ENCODE measurements at places on chromosomes 13 and 19.

DNA sequence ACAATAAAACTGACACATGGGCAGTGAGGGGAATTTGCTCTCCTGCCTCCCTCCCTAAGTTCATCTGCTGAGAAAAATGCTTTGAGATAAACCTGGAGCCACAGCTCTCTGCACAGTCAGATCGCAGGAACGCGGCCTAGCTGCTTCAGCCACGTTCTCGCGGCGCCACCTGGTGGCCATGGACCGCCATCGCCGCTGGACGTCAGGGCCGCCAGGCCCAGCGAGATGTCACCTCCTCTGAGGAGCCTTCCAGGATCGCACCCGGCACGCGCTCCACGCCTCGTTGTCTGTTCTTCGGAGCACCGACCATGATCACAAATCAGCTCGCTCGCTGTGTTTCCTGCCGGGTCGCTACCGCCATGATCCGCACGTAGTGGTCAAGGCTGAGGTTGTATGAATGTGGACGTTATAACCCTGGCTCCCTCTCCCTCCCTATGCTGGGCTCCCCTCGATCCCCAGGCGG lies 20.6 kb upstream of the USP29 start:
- DNase-seq, result peak; percentile 30

GRCh38 chr19:6826281-6826920 lies 53.9 kb downstream of the VAV1 start:
- no peak for DNase-seq

GRCh38 chr19:16682539-16682938 lies 21.6 kb downstream of the TMEM38A start:
- no peak for DNase-seq

DNA sequence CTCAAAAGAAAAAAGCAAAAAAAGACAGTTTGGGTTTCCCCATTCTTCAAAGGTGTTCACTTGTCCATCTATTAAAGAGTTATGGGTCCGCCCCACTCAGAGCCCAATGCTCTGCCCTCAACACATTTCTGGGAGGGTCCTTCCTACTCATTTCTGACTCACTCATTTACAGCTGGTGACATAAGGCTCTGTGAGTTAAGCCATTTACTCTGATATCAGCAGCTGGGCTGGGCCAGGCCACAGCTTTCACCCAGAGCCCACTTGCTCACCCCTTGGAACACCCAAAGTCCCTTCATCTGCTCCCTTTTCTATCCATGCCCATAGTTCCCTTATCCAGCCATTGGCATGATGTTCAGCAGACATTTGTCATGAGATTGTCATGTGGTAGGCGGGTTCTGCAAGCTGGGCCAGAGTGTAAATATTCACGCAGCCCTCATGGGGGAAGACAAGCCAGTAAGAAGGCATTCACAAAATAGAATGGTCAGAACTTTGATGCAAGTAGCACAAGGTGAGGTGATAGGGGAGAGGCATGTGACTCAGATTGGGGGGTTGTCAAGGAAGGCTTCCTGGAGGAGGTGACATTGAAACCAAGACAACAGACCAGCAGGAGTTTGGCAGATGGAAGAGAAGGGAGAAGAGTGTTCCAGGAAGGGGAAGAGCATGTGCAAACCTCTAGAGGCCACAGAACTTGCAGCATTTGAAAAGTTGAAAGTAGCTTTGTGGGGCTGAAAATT lies 5.9 kb downstream of the MAST1 start:
- DNase-seq, result peak; percentile 47

DNA sequence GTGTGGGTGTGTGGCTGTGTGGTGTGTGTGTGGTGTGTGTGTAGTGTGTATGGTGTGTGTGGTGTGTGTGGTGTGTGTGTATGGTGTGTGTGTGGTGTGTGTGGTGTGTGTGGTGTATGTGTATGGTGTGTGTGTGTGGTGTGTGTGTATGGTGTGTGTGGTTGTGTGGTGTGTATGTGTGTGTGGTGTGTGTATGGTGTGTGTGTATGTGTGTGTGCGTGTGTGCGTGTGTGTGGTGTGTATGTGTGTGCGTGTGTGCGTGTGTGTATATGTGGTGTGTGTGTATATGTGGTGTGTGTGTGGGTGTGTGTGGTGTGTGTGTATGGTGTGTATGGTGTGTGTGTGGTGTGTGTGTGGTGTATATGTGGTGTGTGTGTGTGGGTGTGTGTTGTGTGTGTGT lies 8.1 kb downstream of the SHISA7 start:
- no peak for DNase-seq

GRCh38 chr13:36163286-36163685 lies 32.1 kb upstream of the DCLK1 start:
- DNase-seq, result no peak

DNA sequence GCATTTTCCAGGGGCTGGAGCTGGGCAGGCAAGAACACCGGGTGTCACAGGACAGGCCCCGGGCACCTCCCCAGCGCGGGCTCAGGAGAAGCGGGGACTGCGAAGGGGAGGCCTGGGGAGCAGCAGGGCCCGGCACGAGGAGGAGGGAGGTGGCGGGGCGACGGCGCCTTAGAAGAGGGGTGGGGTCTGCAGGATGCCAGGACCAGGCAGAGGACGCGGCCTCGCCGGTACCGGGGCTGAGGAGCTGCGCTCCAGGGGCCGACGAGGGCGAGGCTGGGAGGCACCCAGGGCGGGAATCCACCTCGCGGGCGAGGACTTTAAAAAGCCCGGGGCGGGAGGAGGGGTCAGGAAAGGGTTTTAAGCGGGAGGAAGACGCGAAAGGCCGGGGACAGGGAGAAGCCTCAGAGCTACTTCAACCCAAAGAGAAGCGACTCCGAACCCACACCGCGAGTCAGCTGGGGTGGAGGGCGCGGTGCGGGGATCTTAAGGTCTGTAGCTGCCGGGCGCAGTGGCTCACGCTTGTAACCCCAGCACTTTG lies 665 bp downstream of the ZNF347 start:
- peak; percentile 35 for DNase-seq

GRCh38 chr19:3664879-3665642 lies 35.2 kb downstream of the PIP5K1C start:
- no peak for DNase-seq

- DNase-seq, result no peak
These were observed 54.5 kb downstream of the RASA3 start for GRCh38 chr13:114077933-114078325.

DNA sequence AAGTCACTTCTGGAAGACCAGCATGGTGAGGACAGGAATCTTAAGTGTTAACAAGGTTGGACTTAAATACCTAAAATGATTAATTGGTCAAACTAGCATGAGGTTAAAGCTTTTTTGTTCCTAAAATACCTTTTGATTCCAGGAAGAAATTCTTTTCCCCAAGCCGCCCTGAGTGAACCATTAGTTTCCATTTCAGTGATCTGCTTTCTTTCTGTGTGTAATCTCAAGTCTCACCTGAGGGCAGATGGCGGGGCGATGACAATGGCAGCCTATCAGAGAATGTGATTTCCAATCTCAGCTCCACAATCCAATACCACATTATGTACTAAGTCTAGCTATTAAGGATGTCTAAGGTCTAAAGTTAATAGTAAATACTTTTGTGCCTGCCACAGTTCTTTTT lies 390.9 kb upstream of the SGCG start:
- no peak for DNase-seq

GRCh38 chr13:27012482-27013197 lies 159.0 kb downstream of the USP12 start:
- DNase-seq, result peak; percentile 85

GRCh38 chr19:28221736-28222135 lies 991.2 kb downstream of the UQCRFS1 start:
- no peak for DNase-seq

DNA sequence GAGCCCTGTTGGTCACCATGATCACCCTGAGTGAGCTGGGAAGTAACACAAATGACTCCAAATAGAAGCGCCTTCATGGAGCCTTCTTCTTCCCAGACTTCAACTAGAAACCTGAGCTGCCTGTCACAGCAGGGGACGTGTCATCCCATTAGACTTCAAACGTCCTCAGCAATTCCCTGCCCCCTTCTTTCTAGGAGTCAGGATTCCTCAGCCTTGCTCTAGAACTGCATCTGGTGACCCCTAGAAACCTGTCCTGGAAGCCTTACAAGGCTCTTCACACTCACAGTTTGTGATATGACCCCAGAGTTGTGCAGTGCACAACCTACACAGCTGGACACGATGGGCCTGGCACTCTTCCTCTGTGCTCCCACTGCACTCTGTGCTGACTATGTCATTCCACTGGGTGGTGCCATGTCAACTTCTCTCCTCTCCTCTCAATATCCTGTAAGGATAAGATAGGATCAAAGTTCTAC lies 23.6 kb upstream of the TTYH1 start:
- no peak for DNase-seq

Measured in inflammatory macrophage treated with lipopolysaccharide for 4 hours (primary cell).